ENCODE measurements at places on chromosomes 1 and 21.
A peak's percentile ranks its signal among the peaks of the same experiment; 100 is the strongest.

DNA sequence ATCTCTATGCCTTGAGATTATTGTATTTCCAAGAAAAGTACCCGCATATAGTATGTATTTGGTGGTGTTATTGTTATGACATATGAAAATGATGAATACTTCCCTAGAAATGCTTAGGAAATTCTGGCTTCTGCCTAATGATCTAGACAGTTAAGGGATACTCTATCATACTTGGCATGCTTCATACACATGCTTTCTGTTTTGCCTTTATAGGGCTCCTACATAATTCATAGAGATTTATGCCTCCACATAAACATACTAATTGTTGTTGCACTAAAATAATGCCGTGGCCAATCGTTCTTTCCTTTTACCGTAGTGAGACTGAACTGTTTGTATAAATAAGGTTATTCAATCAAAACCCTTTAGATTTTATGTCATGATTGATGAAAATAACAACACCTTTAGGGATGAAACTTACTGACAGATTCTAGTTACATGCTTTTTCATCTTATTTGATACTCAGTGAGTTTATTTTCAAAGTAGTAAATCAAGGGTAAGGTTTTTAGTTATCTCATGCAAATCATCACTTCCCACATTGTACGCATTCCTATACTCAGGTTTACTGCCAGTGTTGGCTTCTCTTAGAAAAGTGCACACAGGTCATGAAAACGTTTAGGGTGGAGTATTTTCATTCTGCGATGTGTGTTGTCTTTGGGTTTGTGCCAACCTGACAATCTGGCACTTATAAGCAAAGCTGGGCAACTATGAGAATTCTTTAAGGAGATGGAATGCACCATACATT, 40.5 kb upstream of the SCYL3 start:
- DNase-seq: peak; percentile 32

- peak; percentile 59 for DNase-seq
Measured at GRCh38 chr1:163410073-163410999, 88.6 kb downstream of the NUF2 start.

- no peak for DNase-seq
Measured at GRCh38 chr1:235011064-235011598, 117.5 kb downstream of the TOMM20 start.

DNA sequence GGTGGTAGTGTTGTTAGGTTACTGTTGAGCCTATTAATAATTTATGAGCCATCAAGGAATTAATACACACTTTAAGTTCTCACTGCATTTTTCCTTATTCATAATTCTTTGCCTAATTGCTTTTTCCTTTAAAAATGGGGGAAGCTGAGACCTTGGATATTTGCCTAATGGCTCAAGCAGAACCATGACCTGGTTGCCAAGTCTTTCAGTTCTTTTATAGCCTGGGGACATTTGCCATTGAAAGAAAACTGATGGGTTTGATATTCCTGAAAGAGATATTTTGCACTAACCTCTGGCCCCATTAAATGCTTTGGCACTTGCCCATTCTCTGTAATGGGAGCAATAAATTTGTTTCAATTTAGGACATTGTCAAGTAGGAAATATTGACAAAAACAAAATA, 18.5 kb upstream of the LRRC53 start:
- DNase-seq: no peak
